Calu3 (cell line): ENCODE measurements at places on chromosomes 5 and 9.

- DNase-seq = no peak
These were observed 14.0 kb downstream of the CCDC187 start for GRCh38 chr9:136289651-136290507.

GRCh38 chr5:175393897-175394296, 50.1 kb downstream of the DRD1 start:
- no peak for DNase-seq

- DNase-seq = peak; percentile 8
These were observed at the start of gene GOLGA2 for GRCh38 chr9:128275198-128276007. GOLGA2 (minus strand) TSS chr9:128276007; CDS start chr9:128275976, 31 bp downstream.

DNA sequence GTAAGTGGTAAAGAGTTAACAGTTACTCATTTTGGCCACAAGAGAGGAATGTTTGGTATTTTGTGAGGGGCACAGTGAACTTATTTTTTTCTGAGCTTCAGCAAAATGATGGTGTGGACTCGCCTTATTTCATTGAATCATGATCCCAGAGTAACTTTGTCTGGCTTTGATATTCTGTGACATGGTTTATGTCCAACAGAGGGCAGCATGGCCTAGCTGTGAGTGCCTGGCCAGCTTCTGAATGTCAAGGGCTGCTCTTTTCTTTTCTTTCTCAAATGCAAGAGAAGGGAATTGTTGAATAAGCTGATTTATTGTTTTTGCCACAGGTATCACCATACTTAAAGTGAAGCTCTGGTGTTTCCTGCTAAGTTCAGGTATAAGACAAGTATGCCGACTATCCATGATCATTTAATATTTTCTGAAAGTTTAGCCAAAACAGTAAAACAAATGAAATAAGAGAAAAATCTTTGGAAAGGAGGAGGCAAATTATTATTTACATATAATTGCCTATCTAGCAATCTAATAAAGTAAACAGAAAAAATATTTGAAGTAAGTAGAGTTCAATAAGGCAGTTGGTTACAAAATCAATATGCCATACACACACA, 31.7 kb downstream of the MRPL22 start:
- DNase-seq = peak; percentile 60

- no peak for DNase-seq
These were observed 1426.5 kb upstream of the C9orf72 start for GRCh38 chr9:28999806-29000205.

DNA sequence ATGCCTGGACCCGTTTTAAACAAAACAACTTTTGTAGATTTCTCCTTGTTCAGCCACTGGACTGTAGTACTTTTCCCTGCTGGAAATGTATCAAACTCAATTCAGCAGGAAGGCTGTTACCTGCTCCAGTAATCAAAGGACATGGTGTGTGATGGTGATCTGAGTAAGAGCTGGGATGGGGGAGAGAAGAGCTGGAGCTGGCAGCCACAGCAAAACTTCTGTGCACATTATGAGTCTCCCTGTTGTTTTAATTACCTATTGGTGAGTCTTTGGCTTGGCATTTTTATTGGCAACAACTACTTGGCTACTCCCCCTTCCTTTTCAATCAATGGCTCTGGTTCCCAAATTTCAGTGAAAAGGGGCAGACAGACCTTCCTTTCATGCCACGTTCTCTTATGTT, 9.7 kb downstream of the NREP start:
- DNase-seq = no peak

DNA sequence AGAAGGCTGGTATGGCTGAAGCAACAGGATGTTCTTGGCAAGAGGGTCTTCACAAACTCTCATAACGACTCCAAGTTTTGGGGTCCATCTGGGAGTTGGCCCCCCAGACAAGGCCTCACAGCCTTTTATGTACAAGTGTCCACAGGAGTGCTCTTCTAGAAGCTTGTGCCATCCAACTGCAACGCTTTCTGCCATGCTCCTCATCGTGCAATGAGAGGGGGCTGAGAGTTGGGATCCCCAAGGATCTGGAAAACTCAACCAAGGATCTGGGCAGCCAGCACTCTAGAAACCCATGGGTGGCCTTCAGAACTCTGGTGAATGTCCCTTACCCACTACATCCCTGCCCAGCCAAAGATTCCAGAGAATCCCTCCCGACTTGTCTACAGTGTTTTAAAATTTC, 8.5 kb upstream of the AMBP start:
- no peak for DNase-seq

- DNase-seq = no peak
These were observed 36.6 kb downstream of the BICD2 start for GRCh38 chr9:92727716-92728700.

DNA sequence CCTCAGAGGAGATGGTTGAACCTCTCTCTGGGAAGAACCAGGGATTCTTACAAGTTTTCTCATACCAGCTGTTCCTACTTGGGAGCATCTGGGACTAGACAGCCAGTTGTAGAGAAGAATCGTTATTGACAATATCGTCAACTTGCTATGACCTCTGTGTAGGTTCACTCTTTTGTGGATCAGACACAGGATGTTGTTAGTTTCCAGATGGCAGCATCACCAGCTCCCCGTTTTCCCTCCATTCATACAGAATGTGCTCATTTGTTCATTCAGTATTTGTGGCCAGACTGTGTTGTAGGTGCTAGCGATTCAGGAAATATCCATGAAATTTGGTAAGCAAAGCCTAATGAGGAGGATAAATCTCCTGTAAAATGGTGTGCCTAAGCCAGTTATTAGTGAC, 3.7 kb downstream of the PDE8B start:
- no peak for DNase-seq

DNA sequence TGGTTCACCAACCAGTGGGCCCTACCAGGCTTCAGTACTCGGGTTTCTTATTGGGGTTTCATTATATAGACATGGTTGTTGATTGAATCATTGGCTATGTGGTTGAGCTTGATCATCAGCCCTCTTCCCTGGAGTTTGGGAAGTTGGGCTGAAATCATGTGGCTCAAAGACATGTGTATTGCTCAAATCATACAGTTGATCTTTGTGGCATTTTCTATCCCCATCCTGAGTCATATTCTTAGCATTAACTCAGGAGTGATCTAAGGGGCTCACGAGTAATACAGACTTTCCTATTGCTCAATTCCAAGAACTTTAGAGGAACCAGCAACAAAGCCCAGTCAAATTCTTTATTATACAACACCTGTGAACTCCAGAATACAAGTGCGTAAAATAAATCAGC, 66.2 kb downstream of the SMC5 start:
- DNase-seq = no peak

- DNase-seq = no peak
These were observed 200.8 kb downstream of the SMARCA2 start for GRCh38 chr9:2215921-2216441.
